Fibroblast of lung (primary cell): ENCODE measurements at places on chromosomes 4 and X.
A peak's percentile ranks its signal among the peaks of the same experiment; 100 is the strongest.

GRCh38 chr4:169098532-169098931, 88.5 kb upstream of the CBR4 start:
- no peak for DNase-seq

DNA sequence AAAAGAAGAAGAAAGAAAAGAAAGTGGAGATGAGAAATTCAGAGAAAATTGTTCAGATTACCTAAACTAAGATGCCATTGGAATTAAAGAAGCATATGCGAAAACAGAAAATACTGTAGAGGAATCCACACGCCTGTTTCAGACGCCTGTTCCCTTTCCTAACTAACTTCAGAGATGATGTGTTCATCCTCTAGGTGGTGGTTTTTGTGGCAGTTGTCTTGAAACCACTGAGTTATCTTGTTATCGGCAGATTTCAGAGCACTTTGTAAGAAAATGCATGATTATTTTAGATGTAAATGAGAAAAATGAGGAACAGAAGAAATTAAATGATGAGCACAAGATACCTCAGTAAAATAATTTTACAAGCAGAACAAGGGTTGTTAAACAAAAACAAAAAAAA, 48.3 kb downstream of the FUNDC1 start:
- DNase-seq: no peak

GRCh38 chrX:68503836-68504636, 5.2 kb downstream of the YIPF6 start:
- DNase-seq: peak; percentile 78

DNA sequence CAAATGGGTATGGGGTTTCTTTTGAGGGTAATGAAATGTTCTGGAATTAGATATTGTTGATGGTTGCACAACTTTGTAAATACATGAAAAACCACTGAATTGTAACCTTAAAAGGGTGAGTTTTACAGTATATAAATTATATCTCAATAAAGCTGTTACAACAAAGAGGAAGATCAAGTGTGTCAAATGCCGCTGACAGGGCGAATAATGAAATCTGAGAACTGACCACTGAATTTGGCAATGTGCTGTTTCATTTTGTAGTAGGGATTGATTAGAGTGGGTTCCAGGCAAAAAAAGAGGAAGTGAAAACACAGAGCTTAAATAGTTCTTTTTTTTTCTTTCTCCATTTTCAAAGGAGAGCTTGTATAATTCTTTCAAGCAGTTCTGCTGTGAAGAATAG, 161.1 kb upstream of the NAP1L5 start:
- DNase-seq: no peak

GRCh38 chrX:75114638-75115037, 41.4 kb downstream of the ABCB7 start:
- DNase-seq: no peak

GRCh38 chr4:6926681-6927478, 17.3 kb downstream of the TBC1D14 start:
- peak; percentile 66 for DNase-seq

DNA sequence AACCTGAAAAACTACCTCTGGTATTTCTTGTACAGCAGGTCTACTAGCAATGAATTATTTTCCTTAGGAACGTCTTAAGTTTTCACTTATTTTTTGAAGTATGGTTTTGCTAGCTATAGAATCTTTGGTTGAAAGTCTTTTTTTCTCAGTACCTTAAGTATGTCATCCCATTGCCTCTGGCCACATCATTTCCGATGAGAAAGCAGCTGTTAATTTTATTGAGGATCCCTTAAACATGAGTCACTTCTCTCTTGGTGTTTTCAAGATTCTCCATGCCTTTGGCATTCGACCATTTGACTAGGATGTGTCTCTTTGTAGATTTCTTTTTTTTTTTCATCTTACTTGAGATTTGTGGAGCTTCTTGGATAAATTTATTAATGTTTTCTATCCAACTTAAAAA, 803.8 kb upstream of the AMOT start:
- DNase-seq: peak; percentile 73

- no peak for DNase-seq
Observed at GRCh38 chrX:41667631-41668030, 21.1 kb upstream of the GPR34 start.

GRCh38 chr4:112536123-112536522, 20.1 kb upstream of the NEUROG2 start:
- DNase-seq: no peak

DNA sequence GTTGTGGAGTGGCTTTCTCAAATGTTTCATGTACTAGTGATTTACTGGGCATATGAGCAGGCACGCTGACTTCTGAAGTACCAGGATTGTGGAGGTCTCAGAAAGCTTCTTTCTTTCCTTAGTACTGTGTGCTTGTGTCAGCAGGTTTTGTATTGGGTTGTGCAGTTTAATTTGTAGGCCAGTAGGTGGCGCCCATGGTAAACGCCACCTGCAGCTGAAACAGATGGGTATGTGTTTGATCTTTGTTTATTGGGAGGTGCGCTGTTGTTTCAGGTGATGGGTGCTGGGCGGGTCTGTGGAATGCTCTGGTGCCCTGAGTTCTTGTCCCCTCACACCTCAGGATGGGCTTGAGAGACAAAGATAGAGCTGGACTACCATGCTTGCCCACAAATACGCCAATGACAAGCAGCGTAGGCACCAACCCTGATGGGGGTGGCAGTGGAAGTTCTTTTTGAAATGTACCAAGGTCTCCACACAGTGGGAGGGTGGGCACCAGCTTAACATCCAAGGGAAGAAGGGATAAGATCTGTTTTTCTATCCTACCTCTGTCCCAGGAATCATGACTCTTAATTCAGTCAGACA, 141.5 kb downstream of the RPS6KA6 start:
- DNase-seq: peak; percentile 21

GRCh38 chrX:54044877-54045338, 635 bp upstream of the PHF8 start:
- no peak for DNase-seq

DNA sequence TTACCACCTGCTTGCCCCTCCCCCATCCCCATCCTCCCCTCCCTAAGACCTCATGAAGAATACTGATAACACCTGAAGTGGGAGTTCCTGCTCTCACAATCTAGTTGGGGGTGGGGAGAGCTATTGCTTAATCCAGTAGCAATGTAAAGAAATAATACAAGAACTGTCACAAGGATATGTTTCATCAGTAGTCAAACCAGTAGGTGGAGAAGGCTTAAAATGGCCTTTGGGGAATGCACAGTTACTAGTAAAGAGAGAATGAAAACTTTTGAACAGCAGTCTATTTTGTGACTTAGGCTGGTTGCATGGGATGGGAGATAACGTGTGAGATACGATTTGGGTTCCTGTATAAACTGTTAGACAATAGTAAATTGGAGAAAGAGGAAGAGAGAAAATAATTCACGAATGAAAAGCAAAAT, 6.0 kb downstream of the GALNT7 start:
- no peak for DNase-seq

GRCh38 chrX:154603438-154604430, 15.3 kb downstream of the CTAG1B start:
- peak; percentile 64 for DNase-seq

DNA sequence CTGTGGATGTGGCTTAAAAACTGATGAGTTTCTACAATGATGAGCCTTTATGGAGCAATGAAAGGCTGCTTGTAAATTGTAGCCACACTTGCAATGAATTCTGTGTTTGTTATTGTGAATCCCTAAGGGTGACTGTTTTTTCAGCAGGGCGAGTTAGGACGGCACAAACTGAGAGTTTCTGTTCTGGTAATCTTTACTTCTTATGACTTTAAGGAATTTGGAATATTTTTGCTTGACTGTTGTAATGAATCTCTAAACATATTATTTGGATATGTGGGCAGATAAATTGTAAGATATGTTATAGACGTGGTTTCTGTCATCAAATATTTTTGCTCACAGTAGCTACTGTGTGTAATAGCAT, 22.2 kb downstream of the RBPJ start:
- DNase-seq: peak; percentile 69

GRCh38 chr4:13492747-13493146, 8.6 kb upstream of the RAB28 start:
- no peak for DNase-seq

GRCh38 chr4:39792128-39792527, 94.2 kb downstream of the UBE2K start:
- DNase-seq: no peak

DNA sequence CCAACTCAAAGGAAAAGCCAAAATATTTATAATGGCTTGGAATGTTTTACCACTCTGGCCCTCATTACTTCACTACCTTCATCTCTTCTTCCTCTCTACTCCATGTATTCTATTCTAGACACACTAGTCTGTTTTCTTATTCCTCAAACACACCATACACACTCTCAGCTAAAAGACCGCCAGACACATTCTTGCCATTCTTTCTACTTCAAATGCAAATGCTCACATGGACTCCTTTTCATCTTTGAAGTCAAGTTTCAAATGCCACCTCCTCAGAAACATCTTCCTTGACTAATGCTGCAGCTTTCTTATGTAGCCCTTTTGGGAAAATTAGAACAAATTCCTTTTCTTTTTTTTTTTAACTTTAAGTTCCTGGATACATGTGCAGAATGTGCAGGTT, 412.9 kb upstream of the FMR1 start:
- DNase-seq: no peak

DNA sequence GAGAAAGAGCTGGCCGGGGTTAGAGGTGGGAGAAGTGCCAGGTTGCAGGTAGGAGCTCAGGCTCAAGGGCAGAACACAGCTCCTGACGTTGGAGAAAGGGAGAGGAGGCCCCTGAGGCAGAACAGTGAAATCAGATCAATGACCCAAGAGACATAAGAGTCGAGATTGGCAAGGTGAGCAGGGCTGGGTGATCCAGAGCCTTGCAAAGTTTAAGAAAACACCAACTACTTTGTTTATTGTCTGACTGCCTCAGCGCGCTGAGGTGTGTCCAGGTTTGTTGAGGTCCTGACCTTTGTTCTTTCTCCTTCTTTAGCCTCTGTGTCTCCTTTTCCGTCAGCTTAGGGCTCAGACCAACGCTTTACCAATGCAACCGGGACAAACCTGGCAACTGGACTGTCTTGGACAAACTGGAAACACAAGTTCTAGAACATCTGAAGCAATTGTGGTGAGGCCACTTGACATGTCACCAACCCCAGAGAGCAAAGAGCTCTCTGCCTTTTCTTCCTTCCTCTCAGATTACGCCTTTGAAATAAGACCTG, 28.3 kb downstream of the CHRNA9 start:
- DNase-seq: no peak

GRCh38 chrX:130170752-130171445, 863 bp upstream of the RAB33A start:
- DNase-seq: peak; percentile 8

- peak; percentile 74 for DNase-seq
Observed at GRCh38 chr4:181911420-181911819, 331.8 kb upstream of the TENM3 start.

DNA sequence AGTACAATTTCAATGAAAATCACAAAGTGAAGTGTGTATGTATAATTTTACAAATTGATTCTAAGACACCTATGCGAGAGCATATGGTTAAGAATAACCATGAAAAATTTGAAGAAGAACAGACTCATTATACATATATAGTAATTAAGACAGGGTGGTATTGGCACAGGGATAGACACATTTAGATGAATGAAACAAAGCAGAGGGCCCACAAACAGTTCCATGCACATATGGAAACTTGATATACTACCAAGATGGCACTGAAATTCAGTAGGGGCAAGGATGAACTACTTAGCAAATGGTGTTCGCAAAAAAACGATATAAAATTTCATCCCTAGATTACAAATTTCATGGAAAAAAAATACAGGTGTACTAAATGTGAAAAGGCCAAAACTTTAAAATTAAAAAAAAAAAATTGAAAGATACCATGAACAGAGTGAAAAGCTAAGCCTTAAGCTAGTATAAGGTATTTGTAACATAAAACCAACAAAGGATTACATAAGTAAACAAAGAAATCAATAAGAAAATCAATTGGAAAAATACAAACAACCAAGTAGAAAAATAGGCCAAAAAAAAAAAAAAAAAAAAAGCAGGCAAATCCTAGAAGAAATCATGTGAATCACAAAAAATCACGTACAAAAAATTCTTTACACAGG, 85.4 kb downstream of the RASL11B start:
- DNase-seq: no peak

DNA sequence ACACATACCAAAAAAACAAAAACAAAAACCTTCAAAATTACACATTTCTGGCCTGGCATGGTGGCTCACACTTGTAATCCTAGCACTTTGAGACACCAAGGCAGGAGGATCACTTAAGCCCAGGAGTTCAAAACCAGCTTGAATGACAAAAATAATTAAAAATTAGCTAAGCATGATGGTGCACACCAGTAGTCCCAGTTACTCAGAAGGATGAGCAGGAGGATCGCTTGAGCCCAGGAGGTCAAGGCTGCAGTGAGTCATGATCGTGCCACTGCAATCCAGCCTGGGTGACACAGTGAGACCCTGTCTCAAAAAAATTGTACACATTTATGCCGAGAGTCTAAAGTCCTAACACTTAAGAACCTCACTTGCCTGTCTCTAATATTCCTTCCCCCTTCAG, 18.3 kb downstream of the SLC39A8 start:
- no peak for DNase-seq

- DNase-seq: no peak
Observed at GRCh38 chrX:94721386-94721785, 1047.4 kb downstream of the FAM133A start.

DNA sequence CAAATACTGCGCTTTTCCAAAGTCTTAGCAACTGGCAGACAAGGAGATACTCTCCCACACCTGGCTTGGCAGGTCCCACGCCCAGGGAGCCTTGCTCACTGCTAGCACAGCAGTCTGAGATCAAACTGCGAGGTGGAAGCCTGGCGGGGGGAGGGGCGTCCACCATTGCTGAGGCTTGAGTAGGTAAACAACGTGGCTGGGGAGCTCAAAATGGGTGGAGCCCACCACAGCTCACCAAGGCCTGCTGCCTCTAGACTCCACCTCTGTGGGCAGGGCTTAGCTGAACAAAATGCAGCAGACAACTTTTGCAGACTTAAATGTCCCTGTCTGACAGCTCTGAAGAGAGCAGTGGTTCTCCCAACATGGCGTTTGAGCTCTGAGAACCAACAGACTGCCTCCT, 23.0 kb upstream of the NFKB1 start:
- DNase-seq: no peak

DNA sequence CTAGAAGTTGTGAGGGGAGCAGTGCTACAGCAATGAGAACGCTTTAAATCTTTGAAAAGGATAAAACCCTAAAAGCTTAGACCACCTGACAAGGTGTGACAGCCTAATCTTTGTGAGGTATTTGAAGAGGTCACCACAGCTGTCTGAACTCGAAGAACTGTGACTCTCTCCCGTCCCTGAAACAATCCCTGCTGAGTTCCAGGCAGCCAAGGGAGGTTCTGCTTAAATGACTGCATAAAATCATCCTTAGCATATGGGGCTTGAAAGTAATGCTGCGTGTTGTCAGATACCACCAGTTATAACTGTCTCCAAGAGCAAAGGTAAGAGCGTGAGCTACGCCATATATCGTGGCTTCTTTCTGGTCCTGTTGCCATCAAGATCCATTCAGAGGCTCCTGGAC, 696.3 kb downstream of the PCDH7 start:
- no peak for DNase-seq

GRCh38 chr4:83679254-83679653, 143.3 kb downstream of the GPAT3 start:
- DNase-seq: no peak

GRCh38 chr4:184826691-184827270, 1.0 kb upstream of the ACSL1 start:
- no peak for DNase-seq

DNA sequence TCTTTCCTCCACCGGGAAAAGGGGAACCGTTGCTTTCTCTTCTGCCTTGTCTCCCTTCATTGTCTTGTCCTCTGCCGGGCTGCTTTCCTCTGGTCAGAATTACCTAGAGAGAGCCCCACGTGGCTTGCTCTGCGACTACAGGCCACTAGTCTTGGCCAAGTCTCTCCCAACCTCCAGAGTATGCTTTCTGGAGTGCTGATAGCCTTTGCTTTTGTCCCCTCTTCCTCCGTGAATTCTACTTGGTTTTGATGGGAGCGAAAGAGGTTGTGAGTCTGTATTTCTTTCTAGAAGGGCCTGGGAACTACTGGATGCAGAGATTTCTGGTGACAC, 5.3 kb upstream of the POU4F2 start:
- no peak for DNase-seq
